ENCODE measurements at places on chromosomes 2 and 18.

GRCh38 chr2:159155320-159155719, 131.2 kb downstream of the WDSUB1 start:
- no peak for DNase-seq

DNA sequence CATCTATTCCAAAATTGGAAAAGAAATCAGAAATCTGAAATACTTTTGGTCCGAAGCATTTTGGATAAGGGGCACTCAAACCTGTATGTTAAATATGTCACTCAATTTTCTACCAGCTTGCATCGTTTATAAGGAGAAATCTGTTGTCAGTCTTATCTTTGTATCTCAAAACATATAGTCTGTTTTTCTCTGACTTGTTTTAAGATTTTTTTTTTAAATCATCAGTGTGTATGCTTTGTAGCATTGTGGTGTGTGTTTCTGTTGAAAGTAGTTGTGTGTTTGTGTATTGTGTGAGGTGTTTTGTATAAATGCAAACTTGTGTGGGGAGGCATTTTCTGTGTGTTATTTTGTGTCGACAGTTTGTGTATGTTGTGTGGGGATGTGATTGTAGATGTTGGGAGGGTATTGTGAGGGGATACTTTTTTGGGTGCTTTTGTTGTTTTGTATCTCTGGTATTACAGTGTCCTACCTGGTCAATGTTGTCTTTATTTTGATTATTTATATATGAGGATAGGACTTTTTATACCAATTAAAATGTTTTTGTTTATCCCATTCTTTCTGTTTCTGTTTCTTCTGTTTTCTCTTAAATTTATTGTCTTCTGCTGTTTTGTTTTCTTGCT, 30.9 kb downstream of the SMCHD1 start:
- DNase-seq = no peak

GRCh38 chr2:9445089-9445488, 21.6 kb downstream of the CPSF3 start:
- DNase-seq = no peak

- no peak for DNase-seq
Observed at GRCh38 chr2:101116841-101117552, 34.2 kb downstream of the TBC1D8 start.

- DNase-seq = no peak
Observed at GRCh38 chr2:3430172-3430571, 50.7 kb downstream of the TRAPPC12 start.

- no peak for DNase-seq
Observed at GRCh38 chr2:128320192-128320905, 1.7 kb upstream of the HS6ST1 start.

- DNase-seq = no peak
Observed at GRCh38 chr18:6917072-6917471, 187.6 kb downstream of the ARHGAP28 start.

Measured in CD4-positive, alpha-beta T cell treated with Interleukin-1 beta for 1 hour (primary cell).